Left ventricle myocardium superior (tissue), 1 donor: ENCODE measurements at places on chromosomes 12 and 14.

DNA sequence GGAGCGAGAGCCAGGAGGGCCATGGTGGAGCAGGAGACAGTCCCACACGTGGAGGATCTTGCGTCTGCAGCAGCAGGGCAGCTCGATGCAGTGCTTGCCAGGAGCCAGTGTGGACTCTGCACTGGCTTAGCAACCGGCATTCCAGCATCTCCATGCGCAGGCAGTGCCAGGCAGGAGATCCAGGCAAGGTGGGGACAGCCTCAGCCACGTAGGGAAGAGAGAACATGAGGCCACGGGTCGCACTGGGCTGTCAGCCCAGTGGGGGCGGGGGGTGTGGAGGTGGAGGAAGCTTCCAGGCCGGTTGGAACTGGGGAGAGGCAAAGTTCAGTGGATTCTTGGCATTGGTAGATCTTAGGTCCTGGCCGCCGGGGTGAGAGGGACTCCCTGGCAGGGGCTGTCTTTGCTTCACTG is 121.0 kb upstream of the EVL start:
- no peak for DNase-seq

GRCh38 chr14:72783741-72784140 is 110.2 kb downstream of the DPF3 start:
- DNase-seq, result no peak

- no peak for DNase-seq
These were observed 36.8 kb upstream of the SPTSSA start for GRCh38 chr14:34498684-34499412.

- DNase-seq, result no peak
These were observed 36.5 kb downstream of the LTBP2 start for GRCh38 chr14:74575507-74575906.
